ENCODE measurements at places on chromosomes 4 and X.

DNA sequence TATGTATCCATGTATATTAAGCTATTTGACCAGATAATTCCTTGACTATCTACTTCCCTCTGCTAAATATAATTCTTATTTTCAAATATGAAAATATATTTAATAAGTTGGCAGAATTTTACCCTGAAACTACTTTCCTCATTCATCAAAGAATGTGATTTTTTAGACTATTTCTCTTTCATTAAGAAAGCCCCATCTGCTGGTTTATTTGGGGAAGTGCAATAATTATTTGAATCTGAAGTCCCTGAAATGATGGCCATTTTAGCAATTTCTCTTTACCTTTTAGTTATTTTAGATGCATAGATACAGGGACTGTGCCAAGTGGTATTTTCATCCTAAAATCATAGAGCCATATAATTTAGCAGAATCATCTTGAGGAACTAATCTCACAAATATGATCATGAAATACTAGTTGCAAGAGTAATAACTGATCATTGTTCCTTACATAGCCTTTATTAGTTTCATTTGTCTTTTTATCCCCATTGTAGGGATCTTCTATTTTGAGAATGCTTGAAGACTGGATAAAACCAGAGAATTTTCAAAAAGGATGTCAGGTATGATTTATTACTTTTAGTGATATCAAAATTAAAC lies 39.0 kb downstream of the ENPEP start:
- DNase-seq = peak; percentile 30

GRCh38 chr4:60953826-60954225 lies 246.3 kb upstream of the ADGRL3 start:
- no peak for DNase-seq

- DNase-seq = no peak
Measured at GRCh38 chr4:48188390-48188789, 54.3 kb upstream of the TXK start.

- DNase-seq = peak; percentile 7
Measured at GRCh38 chr4:118682928-118683327, 2.3 kb upstream of the METTL14 start.
